LNCaP clone FGC (cell line): ENCODE measurements at places on chromosomes 6 and 20.

DNA sequence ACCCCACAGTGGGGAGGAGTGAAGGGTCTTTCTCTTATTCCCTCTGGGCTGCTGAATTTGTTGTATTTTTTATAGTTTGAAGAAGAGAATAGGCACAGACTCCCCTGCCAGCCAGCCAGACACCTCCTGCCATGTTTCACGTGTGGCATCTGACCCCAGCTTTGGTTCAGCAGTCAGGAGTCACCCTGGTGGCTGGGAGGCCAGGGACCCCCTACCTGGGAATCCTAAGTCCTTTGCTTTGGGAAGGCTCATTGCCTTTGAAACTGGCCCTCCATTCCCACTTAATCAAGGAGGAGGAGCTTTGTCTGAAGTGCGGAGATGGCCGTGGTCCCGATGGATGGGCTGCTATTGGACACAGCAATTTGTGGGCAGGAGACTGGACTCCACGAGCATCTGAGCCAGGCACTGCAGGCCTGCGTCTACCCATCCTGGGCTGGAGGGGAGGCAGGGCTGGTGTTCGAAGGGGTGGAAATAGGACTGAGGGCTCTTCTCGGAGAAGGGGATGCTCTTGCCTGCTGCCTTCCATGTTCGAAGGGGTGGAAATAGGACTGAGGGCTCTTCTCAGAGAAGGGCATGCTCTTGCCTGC lies 196.1 kb downstream of the DLL1 start:
- DNase-seq: no peak

DNA sequence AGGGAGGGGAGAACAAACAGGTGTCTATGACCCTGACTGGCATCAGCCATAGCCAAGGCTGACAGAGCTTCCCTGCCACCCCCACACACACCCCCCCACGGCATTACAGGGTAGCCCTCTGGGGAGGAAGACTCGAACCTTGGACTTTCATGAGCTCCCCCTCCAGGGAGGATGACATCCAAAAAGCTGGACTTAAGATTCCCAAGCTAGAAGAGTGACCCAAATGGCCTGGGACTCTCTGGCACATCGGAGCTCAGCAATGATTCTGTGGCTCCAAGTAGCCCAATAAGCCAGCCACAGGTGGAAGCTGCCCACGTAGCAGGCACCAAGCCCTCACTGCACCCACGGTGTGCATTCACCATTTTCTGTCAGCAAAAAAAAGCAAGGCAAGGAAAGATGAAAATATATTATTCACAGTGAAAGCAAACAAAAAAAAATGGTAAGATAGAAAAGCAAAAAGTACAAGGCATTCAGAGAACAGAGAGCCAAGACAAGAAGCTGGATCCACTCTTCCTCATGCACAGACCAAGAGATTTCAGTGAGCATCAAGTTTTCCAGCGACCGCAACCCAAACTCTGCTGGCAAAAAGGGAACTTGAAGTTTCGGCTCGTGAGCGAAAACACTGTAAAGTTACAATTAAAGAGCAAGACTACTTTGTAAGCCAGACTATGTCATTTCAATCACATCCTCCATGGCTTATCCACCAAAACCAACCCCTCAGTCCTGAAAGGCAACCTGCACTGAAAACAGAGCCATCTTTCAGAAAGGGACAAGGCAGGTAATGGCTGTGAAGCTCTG lies 10.9 kb downstream of the JAG1 start:
- no peak for DNase-seq

DNA sequence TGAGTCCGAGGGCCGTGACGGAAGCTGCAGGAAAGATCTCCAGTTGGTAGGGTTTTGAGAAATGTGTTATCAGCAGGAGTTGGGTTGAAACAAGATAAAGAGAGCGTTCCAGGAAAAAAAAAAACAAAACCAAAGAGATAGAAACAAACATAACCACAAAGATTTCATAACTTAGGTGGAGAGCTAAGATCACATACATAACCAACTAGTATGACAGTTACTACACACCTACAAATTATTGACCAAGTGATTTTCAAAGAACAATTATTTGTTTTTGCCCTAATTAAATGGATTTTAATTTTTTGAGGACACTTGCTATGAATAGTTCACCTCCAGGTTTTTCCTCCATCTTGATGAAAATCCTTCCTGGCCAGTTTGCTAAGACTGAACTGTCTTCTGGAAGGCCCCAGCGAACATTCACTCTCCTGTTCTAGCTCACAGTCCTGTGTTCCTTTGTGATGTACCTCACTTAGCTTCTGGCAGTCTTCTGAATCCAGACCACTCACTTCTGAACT lies 69.4 kb downstream of the SNX9 start:
- no peak for DNase-seq

DNA sequence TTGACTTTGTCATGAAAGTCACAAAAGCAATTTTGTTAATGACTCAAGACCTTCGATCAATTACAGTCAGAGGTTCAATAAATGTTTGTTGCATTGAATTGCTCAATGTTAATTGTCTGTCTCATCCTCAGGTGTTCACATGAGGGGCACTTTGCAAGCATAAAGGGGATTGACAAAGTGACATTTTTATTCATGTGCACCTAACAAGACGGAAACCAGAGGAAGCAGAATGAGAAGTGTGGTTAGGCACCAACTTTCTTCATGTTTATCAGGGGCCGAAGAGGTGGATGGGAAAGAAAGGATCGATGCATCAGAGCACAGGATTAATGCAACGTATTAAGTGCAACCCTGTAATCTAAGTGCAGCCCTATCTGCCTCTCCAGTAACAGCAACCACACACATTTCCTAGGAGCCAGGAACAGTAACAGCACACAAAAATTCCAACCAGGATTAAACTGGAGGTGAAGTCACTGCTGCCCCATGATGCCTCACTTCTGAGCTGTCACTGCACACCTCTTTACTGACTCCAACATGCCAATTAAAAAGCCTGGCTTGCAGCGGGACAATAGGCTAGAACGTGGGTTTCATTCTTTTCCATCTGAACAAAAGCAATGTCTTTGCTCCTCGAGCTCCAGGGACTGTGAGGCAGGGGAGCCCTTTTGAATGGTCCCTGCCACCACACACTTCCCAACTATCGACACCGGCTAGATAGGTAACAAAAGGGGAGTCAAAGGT lies 262.7 kb downstream of the CD83 start:
- DNase-seq: no peak

DNA sequence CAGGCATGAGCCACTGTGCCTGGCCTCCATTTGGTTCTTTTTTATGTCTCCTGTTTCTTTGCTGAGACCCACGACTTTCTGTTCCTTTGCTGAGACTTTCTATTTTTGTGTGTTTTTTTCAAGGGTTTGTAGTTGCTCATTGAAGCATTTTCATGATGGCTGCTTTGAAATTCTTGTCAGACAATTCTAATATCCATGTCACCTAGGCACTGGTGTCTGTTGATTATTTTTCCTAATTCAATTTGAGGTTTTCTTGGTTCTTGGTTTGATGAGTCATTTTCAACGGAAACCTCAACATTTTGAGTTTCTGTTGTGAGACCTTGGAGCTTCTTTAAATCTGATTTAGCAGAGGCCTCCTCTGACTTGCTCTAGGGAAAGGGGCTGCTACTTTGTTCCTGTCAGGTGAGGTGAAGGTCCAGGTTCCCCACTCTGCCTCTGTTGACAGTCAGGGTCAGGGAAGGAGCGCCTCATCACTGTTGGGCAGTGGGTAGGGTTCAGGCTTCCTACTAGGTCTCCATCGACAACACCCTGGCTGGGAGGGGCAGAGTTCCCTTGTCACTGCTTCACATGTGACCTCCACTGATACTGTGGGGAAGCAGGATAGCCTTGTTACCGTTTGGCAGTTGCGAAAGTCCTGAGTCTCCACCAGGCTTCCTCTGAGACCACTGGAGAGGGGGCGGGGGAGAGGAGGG lies 67.2 kb upstream of the RNF24 start:
- no peak for DNase-seq

- DNase-seq: no peak
Observed at GRCh38 chr20:62212299-62212698, 7.8 kb downstream of the HRH3 start.

GRCh38 chr6:26613201-26613600 lies 16.4 kb downstream of the ABT1 start:
- DNase-seq: no peak

DNA sequence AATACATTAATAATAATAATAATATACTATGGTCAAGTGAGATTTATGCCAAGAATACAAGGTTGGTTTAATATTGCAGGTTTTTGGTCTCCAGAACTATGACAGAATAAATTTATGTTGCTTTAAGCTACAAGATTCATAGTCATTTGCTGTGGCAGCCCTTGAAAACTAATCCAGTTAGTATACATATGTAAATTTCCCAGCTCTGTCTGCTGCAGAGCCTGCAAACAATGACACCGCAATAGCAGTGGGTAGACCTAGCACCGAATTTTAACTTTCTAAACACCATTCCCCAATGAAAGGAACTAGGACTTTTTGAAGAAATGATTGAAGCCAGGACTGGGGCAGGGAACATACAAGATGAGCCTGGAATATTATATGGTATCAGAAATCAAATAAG lies 647.7 kb upstream of the NRSN1 start:
- no peak for DNase-seq

- DNase-seq: no peak
Observed at GRCh38 chr6:150336299-150336698, 32.5 kb upstream of the IYD start.

- DNase-seq: no peak
Observed at GRCh38 chr20:55778796-55779195, 226.5 kb downstream of the CBLN4 start.

GRCh38 chr6:30613251-30614043 lies 3.6 kb downstream of the PPP1R10 start:
- DNase-seq: no peak

DNA sequence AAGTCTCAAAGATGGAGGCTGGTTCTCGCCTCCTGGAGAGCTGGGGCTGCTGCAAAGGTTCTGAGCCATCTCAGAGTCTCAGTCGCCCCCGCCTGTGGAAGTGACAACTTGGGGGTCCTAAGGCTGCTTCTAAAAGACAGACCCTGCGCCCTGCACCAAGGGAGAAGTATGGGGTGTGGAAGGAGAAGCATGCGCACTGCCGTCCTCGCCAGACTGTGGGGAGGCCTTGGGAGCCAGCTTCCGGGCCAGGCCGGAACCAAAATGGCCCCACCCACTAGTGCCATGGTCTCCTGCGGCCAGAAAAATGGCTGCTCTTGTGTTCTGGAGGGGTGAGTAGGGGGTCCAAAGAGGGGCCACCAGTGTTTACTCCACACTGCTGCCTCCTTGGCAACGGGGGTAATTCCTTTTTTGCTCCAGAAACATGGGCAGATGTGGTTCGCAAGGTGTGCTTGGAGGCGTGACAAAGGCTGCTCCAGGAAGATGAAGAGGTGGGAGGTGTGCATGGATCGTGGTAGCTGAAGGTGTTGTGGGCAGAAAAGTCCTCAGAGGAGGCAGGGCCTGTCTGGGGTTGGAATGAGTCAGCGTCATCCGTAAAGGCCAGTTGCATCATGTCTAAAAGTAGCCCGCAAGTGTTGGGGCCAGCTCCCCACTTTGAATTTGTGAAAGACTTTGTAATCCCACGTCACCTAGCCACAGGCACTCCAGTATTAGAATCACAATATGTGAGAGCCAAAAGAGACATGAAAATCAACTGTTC lies 329.8 kb upstream of the SOX4 start:
- DNase-seq: no peak

DNA sequence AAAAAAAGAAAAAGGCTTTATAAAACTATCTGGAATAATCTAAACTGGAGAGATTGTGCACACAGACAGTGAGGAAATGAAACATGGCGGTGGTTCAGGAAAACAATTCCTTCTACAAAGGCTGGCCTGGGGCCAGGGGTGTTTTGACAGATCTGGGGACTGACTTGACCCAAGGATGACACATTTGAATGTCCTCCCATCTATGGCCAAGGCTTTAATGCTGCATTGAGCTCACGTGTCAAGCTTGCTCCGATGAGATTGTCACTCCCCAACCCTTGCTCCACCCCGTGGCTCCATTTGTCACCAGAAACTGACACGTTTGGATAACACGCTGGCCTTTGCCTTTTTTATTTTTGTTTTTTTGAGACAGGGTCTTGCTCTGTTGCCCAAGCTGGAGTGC lies 156.1 kb downstream of the ZFP64 start:
- DNase-seq: no peak

DNA sequence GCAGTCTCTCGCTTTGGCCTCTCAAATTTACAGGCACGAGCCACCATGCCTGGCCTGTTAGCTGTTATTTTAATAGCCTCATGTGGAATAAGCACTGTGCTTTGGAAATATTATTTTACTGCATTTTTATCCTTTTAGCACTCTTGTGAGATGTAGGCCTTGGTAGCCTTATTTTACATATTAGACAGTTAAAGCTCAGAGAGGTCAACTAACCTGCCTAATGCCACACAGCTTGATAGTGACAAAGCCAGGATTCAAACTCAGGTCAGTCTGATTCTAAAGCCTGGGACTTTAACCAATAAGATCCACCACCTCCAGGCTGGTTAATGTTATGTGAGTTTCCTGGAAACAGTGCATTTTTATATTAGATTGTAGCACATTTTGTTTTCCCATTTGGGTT lies 9.5 kb downstream of the TNFAIP3 start:
- no peak for DNase-seq

DNA sequence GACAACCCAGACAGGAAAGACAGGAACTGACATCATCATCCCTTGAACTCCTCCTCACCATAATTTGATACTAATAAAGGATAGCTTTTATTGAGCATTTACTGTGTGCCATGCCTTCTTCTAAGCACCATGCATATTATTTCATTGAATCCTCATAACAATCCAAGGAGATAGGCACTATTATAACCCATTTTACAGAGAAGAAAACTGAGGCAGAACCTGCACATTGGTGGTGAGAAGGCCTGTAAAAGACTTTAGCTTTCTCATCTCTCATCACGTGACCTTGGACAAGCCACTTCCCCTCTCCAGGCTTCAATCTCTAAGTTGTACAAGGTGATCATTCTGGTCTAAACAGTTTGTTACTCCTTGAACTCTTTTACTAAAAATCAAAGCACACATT lies 34.5 kb upstream of the PREX1 start:
- DNase-seq: no peak

GRCh38 chr6:169277619-169278018 lies 24.0 kb upstream of the THBS2 start:
- DNase-seq: no peak

DNA sequence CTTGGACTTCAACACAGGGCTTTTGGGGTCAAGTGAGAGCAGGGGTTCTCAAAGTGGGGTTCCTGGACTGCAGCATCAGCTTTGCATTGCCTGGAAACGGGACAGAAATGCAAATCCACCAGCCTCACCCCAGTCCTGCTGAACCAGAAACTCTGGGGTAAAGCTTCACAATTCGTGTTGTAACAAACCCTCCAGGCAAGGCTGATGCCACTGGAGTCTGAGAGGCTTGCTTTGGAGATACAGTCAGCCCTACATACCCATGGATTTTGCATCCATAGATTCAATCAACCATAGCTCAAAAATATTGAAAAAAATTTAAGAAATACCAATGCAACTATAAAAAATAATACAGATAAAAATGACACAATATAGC lies 160.4 kb upstream of the ECI2 start:
- DNase-seq: no peak

- DNase-seq: no peak
Observed at GRCh38 chr20:16777126-16777525, 29.0 kb downstream of the OTOR start.
